ENCODE measurements at places on chromosomes 11 and 22.

DNA sequence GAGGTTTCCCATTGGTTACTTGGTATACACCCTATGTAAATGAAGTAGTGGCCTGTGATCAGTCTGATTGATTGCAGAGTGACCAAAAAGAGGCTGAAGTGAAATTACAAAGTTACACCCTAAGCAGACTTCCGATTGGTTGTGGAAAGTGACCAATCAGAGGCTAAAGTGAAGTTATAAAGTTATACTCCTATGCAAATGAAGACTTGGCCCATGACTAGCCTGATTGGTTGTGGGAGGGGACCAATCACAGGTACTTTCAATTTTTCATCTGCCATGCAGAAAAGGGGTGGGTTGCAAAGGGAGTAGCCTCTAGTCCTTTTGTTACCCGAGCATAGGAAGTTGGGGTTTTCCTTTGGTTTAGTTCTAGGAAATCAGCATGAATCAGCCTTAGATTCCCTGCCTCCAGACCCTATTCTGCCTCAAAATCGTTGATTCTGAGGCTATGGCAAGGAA is 18.1 kb upstream of the CSTF3 start:
- DNase-seq = peak; percentile 46

- DNase-seq = peak; percentile 28
Observed at GRCh38 chr22:35657571-35658312, 9.5 kb downstream of the APOL6 start.

DNA sequence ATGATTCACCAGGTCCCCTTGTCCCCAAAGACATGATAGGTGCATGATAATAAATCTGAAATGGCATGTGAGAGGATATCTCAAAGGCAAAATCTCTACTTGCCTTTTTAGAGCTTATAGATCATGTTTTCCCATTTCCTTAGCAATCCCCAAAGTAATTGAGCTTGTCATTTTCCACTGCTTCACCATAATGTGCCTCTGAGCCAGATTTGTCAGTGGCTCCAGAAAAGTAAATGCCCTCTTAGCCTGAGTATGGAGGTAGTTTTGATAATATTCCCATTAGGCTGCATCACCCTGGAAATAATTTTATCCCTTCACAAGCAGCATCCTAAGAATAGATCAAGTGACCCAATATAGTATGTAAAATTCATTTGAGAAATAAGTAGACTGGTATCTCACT is 36.7 kb upstream of the ADSL start:
- DNase-seq = no peak

GRCh38 chr11:2248242-2248641 is 22.1 kb downstream of the ASCL2 start:
- no peak for DNase-seq

DNA sequence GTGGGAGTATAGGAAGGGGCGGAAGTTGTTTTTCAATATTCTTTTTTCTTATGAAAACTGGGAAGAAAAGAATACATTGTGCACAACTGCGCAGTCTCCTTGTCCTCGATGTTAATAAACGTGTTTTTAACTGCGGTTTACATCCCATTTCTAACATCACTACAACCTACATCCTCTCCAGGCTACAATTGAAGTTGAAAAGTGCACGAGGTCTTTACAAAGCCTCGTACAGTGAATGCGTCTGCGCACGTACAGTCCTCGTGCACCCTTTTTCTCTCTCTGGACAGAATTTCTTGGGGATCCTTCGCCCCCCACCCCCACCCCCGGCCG is 102.4 kb downstream of the WT1 start:
- no peak for DNase-seq

DNA sequence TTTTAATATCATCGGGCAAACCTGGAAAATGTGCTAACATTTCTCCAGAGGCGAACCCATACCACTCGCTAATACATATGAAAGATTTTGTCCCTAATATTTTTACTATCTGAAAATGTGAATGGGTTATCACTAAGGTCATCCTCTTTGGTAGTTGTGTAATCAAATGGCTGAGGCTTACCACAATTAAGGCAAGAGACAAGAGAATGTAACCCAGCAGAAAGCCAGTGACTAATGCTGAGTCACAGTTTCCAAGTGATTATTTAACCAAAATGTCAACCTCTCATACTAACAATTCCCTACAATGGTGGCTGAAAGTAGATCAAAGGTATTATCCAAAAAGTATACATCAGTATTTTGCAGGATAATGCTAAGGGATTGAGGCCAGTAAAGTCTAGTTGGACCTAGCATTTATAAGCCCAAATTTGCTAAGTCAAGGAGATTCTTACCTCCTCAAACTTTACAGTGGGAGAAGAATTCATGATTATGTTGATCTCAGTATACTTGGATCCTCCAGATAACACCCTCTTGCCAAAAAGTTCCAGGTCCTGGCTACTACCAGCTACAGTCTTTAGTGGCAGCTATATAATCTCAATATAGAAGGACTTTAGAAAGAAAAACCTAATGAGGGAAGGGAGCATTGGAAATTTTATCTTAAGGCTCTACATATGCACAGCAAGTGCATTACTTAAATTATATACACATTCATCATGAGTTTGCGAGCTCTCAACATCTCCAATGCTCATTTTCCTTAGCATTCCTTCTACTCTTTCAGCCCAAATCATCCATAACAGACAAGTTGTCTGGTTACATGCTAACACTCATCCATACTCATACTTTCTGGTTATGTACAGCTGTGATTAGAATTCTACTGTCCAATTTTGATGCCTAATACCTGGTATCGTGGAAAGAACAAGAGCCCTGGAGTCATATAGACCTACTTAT is 25.4 kb downstream of the SIK3 start:
- no peak for DNase-seq

GRCh38 chr11:113018913-113019312 is 57.7 kb downstream of the NCAM1 start:
- no peak for DNase-seq

DNA sequence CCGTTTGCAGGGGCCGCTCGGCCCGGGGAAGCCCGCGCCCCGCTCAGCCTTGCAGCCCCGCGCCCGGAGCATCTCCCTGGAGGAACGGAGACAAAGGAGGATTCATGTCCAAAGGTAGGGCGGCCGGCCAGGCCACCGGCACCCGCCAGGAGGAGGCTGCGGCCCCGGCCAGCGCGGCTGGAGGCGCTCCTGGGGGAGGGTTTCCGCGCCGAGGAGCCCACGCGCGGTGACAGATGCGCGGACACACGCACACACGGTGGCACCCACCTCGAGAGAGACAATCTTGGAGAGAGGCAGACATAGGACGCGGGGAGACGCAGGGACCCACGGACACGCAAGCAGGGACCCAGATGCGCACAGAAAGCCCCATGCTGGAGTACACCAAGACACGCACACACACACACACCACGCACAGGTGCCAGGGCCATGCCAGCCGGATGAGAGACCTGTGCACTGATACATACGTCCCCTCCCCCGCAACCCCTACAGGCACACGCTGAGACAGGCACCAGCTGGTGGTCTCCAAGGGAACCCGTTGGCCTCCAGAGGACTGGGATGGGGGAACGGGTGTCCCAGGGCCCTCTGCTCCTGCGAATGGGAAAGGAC is 7.8 kb downstream of the SEPTIN3 start:
- DNase-seq = no peak

DNA sequence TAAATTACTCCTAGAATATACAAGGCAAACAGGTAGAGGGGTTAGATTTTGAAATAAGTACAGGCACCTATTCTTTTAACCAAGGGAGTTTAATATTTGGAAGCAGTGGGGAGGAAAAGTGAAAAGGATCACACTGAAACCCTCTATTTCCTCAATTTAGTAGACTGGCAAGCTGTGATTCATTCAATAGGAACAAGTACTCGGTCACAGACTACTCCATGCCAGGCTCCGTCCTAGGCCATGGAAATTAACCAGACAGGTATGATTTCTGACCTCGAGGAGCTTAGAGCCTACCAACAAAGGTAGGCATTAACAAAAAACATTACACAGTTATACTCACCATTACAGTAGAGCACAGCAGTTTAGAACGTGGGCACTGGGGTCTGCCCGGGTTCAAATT is 40.9 kb downstream of the SIK3 start:
- DNase-seq = no peak

DNA sequence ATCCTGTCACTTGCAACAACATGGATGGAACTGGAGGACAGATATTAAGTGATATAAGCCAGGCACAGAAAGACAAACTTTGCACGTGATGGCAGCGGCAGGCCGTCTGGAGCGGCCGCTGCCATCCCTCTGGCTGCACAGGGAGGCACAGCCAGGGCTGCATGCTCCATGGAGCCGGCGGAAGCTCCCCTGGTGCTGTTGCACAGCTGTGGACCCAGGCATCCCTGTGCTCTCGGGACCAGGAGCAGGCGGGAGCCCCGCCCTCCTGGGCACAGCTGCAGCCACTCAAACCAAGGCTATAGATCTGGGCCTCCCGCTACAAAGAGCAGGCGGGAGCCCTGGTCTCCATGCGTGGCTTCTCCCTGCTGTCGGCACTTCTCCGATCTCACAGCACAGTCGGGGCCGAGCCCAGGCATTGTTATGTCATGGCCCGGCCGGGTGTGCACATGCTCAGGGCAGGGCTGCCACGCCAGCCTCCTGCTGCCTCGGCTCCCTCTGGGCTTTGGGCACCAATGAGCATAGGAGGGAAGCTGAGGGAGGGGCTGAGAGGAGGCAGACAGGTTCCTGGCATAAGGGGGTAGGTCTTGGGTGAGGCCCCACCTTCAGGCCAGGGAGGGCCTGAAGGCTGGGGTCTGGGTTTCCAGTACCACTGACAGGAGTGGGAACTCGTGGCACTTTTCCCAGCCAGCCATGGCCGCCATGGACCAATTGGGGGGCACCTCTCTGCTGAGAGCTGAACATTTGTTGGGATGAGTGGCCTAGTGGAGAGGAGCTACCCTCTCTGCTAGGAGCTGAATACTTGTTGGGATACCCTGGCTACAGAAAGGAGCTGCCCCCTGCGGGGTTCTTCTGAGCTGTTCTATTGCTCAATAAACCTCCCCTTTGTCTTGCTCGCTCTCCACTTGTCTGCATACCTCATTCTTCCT is 16.7 kb downstream of the RRP8 start:
- DNase-seq = no peak

GRCh38 chr11:105790840-105791239 is 181.0 kb downstream of the GRIA4 start:
- no peak for DNase-seq

GRCh38 chr11:873706-874105 is 31.1 kb downstream of the TSPAN4 start:
- no peak for DNase-seq

- DNase-seq = no peak
Observed at GRCh38 chr11:35066783-35067423, 72.1 kb upstream of the CD44 start.

DNA sequence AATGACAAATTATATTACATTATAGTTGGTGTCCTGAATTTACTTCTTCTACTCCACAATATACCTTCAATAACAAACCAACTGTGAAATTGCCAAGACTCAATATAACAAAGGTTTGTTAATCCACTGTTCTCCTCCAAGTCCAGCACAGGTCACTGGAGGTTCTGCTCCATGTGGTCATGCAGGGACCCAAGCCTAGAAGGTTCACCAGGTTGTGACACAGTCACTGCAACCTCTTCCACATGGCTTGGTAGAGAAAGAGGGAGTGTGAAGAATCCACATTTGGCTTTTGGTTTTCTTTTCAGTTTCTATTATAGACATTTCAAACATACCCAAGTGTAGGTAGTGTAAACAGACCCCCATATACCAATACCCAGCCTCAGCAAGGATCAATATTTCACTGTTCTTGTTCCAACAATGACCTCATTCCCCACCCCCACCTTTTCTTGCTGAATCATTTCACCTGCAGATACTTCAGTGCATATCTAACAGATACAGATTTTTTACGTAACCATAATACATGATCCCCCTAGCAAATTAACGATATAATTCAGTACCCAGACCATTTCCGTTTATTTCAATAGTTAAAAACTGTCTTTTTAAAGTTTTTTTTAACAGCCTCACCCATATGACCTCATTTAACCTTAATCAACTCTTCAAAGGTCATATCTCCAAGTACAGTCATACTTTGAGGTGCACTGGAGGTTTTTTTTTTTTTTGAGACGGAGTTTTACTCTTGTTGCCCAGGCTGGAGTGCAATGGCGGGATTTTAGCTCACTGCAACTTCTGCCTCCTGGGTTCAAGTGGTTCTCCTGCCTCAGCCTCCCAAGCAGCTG is 14.1 kb downstream of the FGF19 start:
- DNase-seq = no peak

DNA sequence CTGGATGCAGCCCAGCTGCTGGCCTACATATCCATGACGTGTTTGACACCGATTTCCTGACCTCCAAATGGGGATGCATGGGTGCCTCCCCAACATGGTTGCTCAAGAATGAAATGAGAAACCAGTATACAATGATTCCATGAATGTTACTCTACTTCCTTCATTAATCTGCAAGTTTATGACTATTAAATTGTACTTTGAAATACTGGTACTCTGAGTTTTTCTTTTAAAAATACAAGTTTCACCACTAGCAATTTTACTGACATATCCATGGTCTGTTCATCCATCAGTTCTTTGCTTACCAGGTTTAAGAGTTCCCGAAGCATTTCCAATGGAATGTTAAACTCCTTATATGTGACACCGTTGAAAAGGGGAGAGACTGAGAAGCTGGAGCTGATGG is 39.1 kb downstream of the SERPIND1 start:
- DNase-seq = no peak

DNA sequence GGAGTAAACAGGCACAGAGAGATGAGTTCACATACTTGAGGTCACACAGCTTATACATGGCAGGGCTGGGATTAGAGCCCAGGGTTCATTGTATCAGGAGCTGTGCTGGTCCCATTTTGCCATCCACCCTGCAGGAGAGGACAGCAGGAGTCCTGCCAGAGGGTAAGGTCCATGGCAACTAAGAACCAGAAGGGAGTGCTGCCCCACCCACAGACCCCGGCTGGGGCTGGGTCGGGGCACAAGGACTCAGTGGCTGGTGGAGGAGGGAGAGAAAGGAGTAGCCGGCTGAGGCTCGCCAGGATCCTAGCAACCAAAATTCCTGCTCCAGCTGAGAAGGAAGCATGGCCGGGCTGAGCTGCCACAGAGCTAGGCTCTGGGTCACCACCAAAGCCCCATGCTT is 25.9 kb upstream of the TP53I11 start:
- no peak for DNase-seq

DNA sequence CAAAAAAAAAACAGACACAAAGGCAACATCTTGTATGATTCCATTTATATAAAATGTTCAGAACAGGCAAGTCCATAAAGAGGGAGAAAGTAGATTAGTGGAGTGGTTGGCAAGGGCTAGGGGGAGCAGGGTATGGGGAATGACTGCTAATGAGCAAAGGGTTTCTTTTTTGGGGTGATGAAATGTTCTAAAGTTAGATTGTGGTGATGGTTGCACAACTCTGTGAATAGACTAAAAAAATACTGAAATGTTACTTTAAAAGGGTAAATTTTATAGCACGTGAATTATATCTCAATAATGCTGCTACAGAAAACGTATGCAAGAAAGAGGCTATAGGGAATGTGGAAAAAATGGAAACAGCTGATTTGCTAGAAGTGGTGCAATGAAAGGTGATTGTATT is 155.1 kb downstream of the TENM4 start:
- DNase-seq = no peak

- DNase-seq = no peak
Observed at GRCh38 chr22:39960791-39961746, 872 bp downstream of the TMA7B start.

GRCh38 chr11:43789700-43790443 is 90.8 kb upstream of the ALKBH3 start:
- no peak for DNase-seq

- DNase-seq = no peak
Observed at GRCh38 chr11:10351435-10351764, 46.5 kb downstream of the ADM start.

GRCh38 chr11:72684236-72684912 is 10.2 kb upstream of the PDE2A start:
- peak; percentile 86 for DNase-seq
